Epithelial cell of proximal tubule (primary cell): ENCODE measurements at places on chromosomes 12 and 14.

DNA sequence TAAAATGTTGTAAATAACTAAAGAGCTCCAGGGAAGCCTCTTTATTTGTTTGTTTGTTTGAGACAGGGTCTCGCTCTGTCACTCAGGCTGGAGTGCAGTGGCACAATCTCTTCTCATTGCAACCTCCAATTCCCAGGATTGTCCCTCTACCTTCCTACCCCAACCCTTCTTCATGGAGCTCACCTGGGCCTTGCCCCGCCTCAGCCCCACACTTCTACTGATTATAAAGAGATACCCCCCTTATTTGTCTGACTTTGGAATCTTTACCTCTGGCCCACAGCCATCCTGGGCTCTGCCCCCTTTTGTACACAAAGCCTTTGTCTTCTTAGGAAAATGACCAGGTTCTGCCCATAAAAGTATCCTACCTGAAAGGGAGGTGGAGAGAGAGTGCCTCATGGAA, 9.1 kb upstream of the BLTP3B start:
- DNase-seq, result no peak

DNA sequence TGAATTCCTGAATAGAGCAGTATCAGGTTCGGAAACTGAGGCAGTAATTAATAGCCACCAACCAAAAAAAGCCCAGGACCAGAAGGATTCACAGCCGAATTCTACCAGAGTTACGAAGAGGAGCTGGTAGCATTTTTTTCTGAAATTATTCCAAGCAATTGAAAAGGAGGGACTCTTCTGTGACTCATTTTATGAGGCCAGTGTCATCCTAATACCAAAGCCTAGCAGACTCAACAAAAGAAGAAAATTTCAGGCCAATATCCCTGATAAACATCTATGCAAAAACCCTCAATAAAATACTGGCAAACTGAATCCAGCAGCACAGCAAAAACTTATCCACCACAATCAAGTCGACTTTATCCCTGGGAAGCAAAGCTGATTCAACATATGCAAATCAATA, 202.3 kb upstream of the SLC16A7 start:
- no peak for DNase-seq

DNA sequence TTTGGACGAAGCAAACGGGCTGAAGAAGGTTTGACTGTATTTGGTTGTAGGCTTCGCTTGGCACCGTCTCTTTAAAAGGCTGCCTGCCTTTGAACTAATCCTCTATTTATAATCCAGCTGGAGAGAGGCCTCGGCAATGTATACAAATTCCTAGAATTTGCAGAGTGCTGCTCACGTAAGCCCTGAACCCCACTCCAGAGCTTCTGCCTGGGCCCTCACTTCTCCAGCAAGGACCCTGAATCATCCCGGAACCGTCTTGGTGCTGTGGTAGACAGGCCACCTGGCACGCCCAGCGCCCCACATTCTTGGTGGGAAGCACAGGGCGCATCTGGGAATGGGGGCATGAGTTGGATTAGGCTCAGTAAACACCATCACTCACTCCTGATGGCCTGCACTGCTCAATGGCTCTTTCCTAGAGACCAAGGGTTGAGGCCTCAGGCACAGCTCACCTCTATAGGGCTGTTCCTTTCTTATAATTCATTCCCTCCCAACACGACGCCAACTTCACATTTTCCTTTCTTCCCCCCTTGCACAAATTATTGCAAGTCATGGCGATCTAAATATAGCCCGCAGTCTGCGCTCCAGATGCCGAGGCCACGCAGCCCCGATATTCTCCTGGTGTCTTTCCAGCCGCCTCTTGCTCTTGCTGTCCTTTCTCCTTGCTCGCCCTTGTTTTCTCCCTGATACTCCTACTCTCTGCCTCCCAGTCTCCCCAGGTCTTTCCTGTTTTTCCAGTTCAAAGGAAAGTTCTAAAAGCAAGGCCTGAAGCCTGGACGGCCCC, 141.0 kb downstream of the ZFP36L1 start:
- no peak for DNase-seq

DNA sequence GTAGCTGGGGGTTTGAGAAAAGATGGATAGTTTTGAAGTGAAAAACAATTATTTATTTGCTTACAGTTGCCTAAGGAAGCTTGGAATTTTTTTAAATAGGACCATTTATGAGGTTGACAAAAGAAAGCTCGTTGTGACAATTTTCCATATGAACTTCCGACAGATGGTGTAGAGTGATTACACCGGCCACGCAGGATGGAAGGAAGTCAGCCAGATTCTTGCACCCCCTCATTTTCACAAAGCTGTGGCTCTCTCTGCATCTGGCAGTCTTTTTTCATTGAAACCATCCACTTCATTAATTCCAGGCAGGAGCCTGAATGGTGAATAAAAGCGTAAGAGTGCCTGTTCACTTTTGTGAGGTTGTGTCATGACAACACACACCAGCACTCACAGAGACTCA, 1284.1 kb downstream of the AACS start:
- DNase-seq, result no peak

DNA sequence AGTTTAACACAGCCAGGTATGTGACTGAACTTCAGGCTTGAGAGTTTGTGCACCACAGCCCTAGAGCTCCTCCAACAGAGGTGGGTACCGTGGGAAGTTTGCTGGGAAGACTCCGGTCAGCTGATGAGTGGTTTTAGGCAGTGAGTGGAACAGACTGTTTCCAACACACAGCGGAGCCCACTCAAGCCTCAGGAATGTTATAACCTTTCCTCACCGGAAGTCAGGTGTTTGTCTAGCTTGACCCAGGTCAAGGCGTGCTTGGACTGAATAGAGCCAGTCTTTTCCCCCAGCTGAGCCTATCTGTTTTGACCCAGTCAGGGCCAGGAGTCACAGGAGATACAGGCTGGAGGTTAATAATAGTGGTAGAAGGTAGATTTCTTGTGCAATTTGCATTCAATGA, 138.4 kb upstream of the PARP11 start:
- peak; percentile 98 for DNase-seq

- DNase-seq, result no peak
Measured at GRCh38 chr14:52874389-52874788, 76.5 kb downstream of the FERMT2 start.

DNA sequence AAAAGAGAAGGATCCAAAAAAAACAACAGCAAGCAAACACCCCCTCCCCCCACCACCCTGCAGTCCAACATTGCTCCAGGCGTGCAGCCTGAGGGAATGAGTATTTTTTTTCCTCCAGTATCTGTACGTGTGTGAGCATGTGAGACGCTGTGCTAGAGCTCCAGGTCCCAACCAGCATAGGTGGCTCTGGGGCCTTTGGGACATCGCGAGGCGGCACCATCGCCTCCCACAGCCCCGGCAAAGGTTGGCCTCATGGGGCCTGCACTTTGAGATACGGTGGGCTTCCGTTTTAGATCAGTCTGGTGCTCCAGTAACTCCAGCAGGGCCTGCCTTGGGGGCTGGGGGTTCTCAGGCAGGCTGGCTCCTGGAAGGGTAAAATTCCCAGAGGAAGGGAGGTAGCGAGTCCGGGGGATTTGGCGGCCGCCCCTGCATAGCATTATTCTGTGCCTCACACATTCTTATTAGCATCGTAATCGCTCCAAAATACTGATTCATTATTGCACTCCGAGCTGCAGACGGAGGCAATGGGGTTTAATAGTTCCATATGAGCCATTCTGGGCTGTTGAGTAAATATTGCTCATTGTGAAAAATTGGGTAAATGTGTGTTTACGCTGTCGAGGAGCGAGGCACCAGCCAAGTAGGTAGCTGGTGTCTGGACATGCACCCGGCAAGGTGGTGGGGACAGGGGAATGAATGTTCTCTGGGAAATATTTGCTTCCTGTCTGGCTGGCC, 143.1 kb upstream of the MYL2 start:
- no peak for DNase-seq

DNA sequence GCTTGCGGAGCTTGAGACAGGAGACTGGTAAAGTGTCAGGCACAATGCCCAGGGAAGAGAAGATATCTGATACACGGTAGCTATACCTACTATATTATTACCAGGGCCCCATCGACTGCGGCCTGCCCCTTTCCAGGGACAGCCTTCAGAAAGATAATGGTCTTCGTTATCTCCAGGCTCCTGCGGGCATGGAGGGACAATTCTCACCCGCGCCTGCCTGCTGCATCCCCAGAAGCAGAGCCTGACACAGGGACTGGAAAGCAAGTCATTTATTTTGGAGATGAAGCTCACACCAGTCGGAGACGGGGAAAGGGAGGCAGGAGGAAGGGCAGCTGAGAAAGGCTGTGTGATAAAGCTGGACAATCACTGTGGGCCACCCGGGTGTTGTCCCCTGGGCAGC, 67.9 kb upstream of the FAM222A start:
- DNase-seq, result no peak

- DNase-seq, result no peak
Measured at GRCh38 chr12:71599210-71599609, 64.4 kb downstream of the ZFC3H1 start.

- DNase-seq, result no peak
Measured at GRCh38 chr12:53338916-53339315, 2.8 kb upstream of the SP7 start.

GRCh38 chr14:74913393-74913910, 9.6 kb downstream of the RPS6KL1 start:
- no peak for DNase-seq

GRCh38 chr12:121804417-121805111, 755 bp downstream of the SETD1B start:
- no peak for DNase-seq

DNA sequence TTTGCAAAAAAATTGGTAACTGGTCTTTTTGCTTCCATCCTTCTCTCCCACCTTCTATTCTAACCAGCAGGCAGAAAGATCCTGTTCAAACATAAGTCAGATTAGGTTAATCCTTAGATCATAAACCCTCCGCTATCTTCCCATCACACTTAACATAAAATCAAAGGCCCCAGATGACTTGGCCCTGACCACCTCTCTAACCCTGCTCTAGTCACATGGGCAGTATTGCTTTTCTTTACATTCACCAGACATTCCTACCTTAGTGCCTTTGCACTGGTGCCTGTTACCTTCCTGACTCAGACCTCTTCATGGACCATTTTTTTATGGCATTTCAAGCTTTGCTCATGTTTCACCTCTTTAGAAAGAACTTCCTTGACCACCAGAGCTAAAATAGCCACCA, 83.5 kb downstream of the NTF3 start:
- DNase-seq, result no peak

GRCh38 chr14:68553311-68553710, 239.6 kb downstream of the ZFP36L1 start:
- DNase-seq, result no peak

- no peak for DNase-seq
Measured at GRCh38 chr14:94196057-94196456, 21.9 kb downstream of the PPP4R4 start.

DNA sequence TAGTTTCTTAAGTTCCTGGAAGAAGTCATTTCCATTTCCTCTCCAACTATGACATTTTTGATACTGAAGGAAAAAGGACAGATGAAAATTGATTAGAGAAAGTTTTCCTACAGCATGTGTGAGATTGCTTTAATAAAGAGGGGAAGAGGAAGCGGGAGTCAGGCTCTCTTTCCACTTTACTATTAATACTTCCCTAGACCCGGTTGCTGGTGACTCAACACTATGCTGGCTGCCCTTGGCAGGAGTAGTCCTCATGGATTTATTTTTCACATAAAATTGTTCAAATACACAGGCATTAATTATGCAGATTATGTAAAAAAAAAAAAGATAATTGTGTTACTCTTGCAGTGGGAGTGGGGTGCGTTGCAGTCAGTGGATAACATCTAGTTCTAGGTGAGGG, 293.4 kb downstream of the EGLN3 start:
- DNase-seq, result no peak

- no peak for DNase-seq
Measured at GRCh38 chr14:66295386-66295785, 190.8 kb upstream of the CCDC196 start.

- no peak for DNase-seq
Measured at GRCh38 chr12:68119724-68120211, 39.8 kb downstream of the IFNG start.

DNA sequence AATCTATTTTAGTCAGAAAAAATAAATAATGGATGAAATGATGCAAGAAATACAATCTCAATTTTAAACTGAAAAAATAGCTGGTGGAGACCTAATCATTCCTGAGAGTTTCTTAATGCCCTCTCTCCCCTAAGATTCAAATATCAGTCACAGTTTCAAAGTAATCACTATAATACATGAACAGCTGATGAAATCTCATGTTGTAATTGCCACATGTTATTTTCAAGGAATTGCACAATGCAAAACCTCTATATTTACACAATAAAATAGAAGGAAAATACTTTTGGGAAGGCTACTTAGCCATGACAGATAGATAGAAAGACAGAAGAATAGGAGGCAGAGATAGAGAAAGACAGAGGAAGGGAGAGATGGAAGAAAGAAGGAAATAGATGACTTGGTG, 18.2 kb downstream of the IFNG-AS1 start:
- no peak for DNase-seq

DNA sequence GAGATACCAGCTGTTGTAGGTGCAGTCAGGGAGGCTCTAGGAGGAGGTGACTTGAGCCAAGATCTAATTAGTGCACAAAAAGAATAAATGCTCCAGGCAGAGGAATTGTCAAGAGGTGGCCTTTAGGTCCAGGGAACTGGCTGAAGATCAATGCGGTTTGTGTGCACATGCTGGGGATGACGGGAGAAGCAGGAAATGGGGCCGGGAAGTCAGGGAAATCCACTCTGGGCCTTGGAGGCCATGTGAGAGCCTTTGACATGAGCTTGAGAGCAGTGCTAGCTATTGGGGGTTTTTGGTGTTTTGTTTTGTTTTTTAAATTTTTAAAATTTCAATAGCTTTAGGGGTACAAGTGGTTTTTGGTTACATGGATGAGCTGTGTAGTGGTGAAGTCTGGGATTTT, 67.4 kb downstream of the MVK start:
- DNase-seq, result no peak

DNA sequence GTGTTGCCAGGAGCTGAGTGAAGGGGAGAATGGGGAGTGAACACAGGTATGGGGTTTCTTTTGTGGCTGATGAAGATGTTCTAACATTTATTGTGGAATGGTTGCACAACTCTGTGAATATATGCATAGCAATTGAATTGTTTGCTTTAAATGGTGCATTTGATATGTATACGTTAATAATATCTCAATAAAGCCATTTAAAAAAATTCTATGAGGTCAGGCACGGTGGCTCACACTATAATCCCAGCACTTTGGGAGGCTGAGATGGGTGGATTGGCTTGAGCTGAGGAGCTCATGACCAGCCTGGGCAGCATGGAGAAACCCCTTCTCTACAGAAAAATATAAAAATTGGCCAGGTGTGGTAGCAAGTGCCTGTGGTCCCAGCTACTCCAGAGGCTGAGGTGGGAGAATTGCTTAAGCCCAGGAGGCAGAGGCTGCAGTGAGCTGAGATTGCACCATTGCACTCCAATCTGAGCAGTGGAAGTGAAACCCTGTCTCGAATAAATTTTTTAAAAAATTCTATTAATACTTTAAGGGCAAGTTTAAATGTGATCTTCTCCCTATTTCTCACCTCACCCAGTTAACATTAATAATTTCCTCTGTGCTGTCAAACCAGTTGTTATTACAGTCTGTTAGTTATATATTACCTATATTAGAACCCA, 65.3 kb downstream of the DENND5B start:
- no peak for DNase-seq

GRCh38 chr12:90627180-90627896, 327.6 kb downstream of the CCER1 start:
- no peak for DNase-seq
